ENCODE measurements at places on chromosomes 2 and 18.

DNA sequence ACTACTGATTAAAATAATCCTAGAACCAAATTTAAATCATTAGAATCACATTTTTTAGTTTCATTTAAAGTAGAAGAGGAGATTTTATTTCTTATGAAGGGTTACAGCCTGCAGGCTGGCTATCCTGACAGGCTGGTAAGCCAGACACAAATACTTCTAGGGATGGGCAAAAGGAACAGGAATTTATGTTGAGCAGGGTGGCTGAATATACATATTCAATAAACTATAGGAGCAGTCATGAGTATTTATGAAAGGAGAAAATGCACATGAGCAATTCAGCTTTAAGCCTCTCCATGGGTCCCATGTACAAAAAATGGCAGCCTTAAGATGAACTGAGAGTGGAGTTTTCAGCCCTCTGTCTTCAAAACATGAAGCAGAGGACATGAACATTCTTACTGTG, 182.4 kb downstream of the CTNNA2 start:
- DNase-seq = no peak

GRCh38 chr18:47809420-47809819, 121.0 kb downstream of the SMAD2 start:
- no peak for DNase-seq

- DNase-seq = no peak
Measured at GRCh38 chr2:235567842-235568241, 74.0 kb downstream of the AGAP1 start.

GRCh38 chr2:218970894-218971293, 11.4 kb downstream of the CDK5R2 start:
- no peak for DNase-seq
